ENCODE measurements at places on chromosomes 7 and 10.

GRCh38 chr7:70498232-70498992, 633.5 kb upstream of the GALNT17 start:
- DNase-seq = no peak

- no peak for DNase-seq
These were observed 32.4 kb downstream of the ANXA11 start for GRCh38 chr10:80172896-80173295.

GRCh38 chr10:114634609-114634979, 23.5 kb downstream of the ABLIM1 start:
- peak; percentile 83 for DNase-seq

- DNase-seq = no peak
These were observed 22.8 kb downstream of the SLC25A40 start for GRCh38 chr7:87853237-87853864.

- no peak for DNase-seq
These were observed 91.2 kb upstream of the GPR141 start for GRCh38 chr7:37592366-37592765.

GRCh38 chr10:87579563-87579962, 74.9 kb downstream of the MINPP1 start:
- no peak for DNase-seq

- no peak for DNase-seq
These were observed 350.6 kb upstream of the MKI67 start for GRCh38 chr10:128476845-128477244.

Data from kidney epithelial cell (primary cell).